CD4-positive, alpha-beta memory T cell (primary cell): ENCODE measurements at places on chromosomes 11 and 22. TPM values are rescaled to one million over a fixed set of nuclear protein-coding genes. Genes with fewer than 3 reads are reported as not detected.

Gene CHRNA10
- 0.11 TPM for polyA plus RNA-seq

Gene SLC22A25
- polyA plus RNA-seq = not detected

Gene GPHA2
- not detected for polyA plus RNA-seq

Gene HBE1
- not detected for polyA plus RNA-seq

Gene PANX3
- not detected for polyA plus RNA-seq
